ENCODE measurements at places on chromosomes 16 and 17.

GRCh38 chr17:74413491-74413890, 18.4 kb upstream of the GPRC5C start:
- no peak for DNase-seq

- DNase-seq, result no peak
These were observed 182.1 kb downstream of the ZFHX3 start for GRCh38 chr16:72865835-72866234.

DNA sequence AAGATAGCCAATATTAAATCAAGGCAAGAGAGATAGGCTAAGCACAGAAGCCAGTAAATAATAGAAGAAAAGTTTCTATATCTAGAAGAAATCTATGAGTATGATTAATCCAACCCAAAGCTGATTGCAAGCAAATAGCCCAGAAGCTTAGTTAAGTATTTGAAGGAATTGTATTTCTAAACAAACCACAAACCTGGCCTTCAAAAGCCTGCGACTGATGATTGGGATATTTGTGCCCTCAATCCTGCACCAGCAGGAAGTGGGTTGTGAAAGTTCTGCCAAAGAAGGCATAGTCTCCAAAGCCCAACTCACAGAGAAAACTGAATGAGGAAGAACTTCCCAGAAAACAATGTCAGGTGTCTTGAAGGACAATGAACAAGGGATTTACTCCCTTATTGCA, 114.5 kb upstream of the C17orf78 start:
- no peak for DNase-seq

GRCh38 chr16:88896238-88897070, 30.0 kb upstream of the PABPN1L start:
- no peak for DNase-seq

Data from esophagus squamous epithelium (tissue), 5 donors.